Caki2 (cell line): ENCODE measurements at places on chromosomes 11 and 22.

- DNase-seq: no peak
These were observed 36.4 kb downstream of the KCNJ4 start for GRCh38 chr22:38418589-38418988.

GRCh38 chr11:112453601-112454577 lies 193.2 kb upstream of the PLET1 start:
- no peak for DNase-seq

DNA sequence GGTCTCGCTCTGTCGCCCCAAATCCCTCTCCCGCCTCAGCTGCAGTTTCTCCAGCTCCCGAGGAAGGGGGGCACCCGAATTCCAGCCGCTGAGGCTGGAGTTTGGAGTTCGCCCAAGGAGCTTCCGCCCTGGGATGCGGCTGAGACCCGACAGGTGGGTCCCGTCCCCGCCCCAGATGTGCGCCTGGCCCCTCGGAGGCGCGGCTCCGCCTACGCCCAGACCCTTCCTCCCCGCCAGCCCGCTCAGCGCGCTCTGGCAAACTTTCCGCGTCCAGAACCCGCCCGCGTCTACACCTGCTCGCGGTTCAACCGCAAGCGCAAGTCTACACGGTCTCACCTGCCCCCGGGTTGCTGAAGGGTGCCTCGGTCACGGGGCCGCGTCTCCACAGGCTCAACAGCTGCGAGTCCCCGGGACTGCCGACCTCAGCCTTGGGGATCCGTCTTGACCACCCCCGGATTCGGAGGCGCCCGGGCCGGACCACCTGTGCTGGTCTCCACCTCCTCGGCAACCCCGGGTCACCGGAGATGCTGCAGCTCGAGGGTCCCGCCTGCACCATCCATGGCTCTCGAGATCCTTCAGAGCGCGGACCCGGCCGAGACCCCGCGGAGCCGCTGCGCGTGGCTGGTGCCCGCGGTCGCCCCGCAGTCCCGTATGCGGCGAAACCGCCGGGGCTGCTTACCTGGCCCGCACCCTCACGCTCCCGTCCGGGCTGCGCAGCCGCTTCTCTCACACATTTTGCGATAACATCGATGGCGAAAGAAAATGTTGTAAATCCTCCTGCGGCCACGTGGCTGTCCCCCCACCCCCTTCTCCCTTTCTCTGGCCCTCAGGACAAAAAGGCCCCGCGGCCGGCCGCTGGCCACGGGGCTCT lies 63.6 kb downstream of the NFAM1 start:
- DNase-seq: no peak

- no peak for DNase-seq
These were observed 8.4 kb downstream of the SLC25A45 start for GRCh38 chr11:65373839-65374580.

DNA sequence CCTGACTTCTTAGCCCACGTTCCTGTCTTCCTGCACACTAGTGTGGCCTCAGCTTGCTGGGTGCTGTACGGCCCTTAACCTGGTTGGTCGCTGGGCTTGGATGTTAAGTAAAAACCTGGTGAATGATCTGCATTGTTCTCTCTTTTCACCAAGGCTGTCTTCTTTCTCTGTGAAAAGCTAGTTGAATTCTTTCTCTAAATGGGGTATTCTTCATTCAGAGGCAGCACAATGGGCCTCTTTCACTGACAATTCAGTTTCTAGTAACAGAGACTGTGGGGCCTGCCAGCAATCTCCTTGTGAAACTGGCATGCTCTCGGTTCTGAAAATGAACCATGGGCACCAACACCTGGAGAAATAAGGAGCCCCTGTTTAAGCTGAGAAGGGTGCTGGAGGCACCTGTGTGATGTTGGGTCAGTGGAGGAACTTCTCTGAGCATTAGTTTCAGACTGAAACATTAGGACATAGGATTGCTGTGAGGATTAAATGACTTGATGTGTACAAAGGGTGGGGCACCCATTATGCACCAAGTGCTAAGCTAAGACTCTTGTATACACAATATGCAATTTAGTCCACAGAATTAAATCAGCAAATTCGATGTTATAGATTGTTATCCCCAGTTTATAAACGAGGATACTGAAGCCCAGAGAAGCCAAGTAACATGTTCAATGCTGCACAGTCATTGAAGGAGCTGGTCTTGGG lies 33.1 kb upstream of the ELF5 start:
- DNase-seq: no peak

DNA sequence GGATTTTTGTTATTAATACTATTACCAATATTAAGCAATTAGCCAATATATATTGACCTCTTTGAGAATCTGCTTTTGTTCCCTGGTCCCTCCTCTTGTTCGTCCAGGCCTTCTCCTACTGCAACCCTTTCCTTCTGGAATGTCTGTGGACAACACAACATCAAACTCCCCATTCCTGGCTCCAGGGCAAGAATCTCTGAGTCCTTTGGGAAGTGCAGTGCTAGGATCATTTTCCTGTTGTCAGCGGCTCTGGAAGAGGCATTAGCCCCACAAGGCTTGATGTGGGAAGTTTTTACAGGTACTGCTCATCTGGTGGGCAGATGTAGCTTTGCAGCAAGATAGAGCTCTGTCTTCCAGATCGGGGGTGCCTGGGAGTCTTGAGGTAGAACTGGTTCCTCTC lies 74.3 kb downstream of the RPUSD4 start:
- no peak for DNase-seq

- no peak for DNase-seq
These were observed 28.8 kb downstream of the TEAD1 start for GRCh38 chr11:12702999-12703453.

DNA sequence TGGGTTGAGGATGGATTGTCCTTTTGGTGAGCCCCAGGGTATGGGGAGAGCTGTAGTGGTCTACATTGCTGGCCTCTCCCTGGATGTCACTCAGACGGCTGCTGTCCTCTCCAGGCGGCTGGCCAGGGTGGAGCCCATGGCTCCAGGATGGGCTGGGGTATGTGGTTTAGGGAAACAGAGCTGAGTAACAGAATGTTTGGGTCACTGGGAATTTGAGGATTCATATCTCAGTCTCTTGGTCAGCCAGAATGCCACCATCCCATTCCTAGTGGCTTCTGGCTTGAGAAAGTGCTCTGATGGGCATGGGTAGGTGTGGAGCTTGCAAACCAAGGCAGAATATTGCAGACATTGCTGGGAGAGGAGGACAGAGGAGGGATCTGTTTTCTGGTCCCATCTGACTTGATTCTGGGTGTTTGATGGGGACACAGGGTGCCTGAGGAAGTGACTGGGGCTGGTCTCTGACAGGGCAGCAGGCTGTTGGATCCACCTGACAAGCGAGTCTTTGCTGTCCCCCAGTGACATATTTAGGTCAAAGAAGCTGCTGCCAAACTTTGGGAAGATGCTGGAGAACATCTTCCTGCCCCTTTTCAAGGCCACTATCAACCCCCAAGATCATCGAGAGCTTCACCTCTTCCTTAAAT lies 41.4 kb downstream of the AMPD3 start:
- no peak for DNase-seq

- DNase-seq: no peak
These were observed 32.7 kb upstream of the MICAL2 start for GRCh38 chr11:12077535-12078280.

DNA sequence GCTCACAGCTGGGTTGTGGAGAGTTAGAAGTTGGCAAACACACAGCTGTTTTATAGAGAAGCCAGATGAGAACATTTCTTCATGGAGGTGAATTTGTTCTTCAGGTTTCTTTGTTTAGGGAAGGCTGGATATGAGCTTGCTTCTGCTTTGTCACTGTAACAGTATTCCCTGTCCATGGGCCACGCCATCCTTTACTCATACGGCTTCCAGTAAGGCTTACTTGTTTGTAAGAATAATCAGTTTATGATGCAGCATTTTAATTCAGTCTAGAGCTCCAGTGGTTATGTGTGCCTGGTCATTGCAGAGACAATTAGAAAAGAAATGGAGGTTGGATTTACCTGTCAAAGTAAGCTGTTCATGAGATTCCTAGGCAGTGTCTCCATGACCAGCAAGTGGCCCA lies 131.8 kb downstream of the TRIM44 start:
- no peak for DNase-seq

DNA sequence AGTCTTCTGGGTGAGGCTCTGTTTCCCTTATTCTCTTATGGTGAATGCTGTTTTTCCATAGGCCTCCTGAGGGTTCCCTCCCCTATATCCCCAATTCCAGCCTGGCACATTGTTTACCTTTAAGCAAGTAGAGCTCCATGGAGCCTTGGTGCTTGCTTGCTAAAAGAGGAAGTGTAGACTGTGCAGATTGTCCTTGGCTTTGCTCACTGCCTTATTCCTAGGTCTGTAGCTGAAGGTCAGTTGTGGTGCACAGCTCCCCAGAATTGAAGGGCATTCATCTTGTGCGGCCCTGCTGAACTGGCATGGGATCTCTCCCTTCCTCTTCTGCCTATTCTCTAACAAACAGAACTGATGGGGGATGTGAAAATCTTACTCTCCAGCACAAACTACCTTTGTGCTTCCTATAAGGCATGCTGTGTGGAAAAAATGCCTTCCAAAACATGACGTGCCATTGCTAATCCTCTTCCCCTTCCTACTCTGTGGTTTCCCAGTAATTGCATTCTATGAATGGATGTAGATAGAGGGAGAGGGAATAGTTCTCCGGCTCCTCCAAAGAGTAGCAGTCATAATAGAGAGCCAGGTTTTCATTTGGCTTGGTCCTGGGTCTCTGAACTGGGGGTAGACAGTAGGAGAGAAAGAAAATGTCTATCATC lies 34.2 kb upstream of the PLET1 start:
- no peak for DNase-seq

DNA sequence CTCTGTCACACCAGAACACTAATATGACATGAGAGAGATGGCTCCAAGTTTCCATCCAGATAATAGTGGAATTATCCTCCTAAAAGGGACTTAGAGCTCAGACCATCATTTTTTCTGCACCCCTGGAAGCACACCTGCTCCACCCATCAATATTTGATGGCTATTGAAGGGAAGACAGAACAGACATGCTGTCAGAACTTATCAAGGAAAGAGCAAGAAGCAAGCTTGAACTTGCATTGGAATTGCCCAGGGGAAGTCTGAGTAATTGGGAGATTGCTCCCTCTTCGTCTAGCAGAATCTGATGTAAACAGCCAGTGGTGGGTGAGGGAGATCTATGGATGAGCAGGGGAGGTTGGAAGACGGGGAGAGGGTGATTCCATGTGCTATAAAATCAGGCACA lies 874.4 kb upstream of the TENM4 start:
- no peak for DNase-seq

GRCh38 chr11:93396316-93396715 lies 65.8 kb downstream of the DEUP1 start:
- no peak for DNase-seq
